Kidney glomerular epithelial cell (primary cell): ENCODE measurements at places on chromosomes 13 and 19.

DNA sequence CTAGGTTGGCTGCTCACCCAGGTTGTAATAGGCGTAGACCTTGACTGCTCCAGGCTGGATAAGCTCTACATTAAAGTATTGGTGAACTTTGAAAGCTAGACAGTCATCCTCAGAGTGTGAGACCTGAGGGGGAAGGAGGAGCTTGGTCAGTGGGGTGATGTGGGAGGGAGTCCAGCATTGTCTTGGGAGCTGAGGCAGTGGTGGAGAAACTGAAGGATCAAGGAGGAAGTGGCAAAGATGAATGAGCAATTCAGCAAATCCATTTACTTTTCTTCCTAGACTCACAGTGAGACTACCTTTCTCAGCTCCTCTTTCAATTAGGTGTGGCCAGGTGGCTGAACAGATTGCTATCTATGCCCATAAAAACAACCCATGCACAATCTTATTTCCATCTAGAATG lies 10.2 kb upstream of the TNFSF14 start:
- DNase-seq, result no peak

DNA sequence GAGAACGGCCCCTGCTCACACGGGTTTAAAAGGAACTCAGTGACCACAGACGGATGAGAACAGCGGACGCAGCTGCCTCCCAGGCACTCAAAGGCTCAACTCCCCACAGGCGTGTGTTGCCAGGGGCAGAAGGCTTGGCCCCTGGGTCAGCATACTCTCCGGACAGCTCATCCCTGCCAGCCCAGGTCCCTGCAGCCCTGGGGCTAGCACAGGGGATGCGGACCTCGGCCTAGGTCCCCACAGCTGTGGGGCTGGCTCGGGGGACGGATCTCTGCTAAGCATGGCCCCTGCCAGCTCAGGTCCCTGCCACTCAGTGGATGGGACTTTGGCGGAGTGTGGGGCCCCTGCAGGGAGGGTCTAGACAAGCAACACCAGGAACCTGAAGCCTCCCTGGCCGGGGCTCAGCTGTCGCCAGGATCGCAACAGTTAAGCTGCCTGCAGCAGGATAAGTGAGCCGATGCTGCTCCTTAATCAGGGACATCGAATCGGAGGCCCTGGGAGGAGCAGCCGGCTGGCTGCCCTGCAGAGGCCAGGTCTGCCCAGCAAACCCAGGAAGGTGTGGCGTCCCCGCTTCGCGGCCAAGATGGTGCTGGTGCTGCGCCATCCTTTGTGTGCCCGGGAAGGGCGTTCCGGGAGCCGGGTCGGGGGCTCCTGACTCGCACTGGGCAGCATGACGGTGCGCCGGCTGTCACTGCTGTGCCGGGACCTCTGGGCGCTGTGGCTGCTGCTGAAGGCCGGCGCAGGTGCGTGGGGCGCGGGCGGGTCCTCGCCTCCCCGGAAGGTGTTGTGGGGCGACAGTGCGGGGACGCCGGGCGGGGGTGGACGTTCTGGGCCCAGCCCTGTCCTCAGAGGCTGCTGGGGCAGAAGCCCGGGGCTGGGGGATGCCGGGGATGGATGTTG lies 32.5 kb downstream of the MCF2L start:
- DNase-seq, result no peak

- DNase-seq, result no peak
Measured at GRCh38 chr13:96825653-96826052, 168.6 kb downstream of the OXGR1 start.

DNA sequence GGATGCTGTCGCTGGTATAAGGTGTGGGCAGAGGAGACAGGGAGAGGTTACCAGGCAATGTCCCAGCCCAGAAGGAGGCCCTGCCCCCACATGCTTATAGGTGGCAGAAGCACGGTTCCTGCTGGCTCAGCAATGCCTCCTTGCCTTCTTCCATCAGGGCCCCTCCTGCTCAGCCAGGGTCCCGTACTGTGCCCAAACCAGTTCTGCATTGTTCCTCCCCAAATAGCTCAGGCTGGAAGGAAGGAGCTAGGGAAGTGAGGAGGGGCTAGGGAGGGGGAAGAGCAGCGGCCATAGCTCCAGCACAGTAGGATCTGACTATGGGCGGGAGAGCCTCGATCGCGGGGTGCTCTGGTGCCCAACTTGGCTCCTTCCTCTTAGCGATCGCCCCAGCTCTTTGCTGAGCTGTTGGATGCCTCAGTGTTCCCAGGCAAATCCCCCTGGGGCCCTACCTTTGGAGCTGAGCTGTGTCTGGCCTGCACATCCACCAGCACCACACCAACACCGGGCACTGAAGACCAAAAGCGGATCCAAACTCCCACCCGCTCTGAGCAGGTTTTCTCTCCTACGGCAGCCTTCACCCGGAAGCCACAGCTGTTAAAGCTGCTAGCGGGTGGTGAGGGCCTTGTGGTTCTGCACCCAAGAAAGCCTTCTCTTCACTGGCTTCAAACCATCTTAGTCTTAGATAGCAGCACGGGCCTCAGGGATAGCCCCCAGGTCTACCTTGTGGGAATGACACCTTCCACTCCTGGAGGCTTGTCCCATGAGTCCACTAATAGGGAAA lies 32.1 kb upstream of the PEPD start:
- no peak for DNase-seq

DNA sequence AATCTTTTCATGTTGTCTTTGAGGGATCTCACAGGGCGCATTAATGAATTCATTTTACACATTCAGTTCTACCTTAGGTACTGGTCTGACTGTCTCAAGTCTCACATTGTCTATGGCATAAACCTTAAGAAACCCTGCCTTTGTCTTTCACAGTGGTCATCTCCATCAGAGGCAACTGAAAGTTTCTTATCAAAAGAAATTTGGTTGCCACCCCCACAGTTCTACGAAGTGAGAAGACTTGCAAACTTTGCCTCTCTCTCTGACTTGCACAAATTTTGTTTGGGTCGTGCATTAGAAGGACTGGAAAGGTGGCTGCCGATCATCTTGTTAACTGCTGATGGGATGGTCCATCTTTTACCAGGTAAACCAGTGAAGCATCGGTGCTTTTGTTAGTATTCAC lies 10.5 kb upstream of the TDRD12 start:
- no peak for DNase-seq
